ENCODE measurements at places on chromosomes 3 and 15. TPM values are rescaled to one million over a fixed set of nuclear protein-coding genes. Genes with fewer than 3 reads are reported as not detected.

- no peak for DNase-seq
These were observed 124.8 kb downstream of the CHDH start for GRCh38 chr3:53721187-53722119.

GRCh38 chr15:80904998-80905397 is 84.6 kb downstream of the MESD start:
- DNase-seq = no peak

DNA sequence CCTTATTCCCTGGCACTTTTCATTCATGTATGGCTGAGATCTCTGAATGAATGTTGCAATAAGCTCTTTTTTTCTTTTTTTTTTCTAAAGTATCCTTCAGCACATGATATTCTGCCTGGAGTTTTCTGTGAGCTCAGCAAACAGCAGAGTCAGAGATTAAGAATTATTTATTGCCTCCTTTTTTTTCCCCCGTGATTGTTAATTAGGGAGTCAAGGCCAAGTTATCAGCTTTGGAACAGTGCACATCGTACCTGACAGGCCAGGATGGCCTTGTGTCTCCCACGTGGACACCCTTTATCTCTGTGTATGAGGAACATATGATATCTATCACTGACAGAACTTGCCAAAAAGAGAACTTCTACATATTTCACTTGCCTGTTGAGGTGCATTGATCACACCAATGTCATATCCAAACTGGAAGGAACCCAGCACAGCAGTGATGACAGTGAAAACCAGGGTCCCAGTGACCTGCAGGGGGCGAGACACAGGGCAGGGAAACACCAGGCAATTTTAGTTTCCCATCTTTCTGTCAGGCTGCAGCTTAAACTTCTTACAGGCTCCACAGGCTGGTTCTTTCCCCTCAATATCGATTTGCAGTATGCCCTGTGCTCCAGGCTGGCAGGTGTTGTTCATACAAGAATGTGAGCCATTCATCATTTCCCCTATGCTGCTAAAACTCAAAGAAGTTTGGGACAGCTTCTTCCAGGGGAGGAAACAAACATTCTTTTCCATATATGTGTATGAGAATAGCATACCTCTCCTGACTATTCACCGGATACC is 8.2 kb downstream of the SLC2A2 start:
- DNase-seq = no peak

GRCh38 chr3:106214641-106215040 is 345.8 kb upstream of the CBLB start:
- no peak for DNase-seq

- DNase-seq = no peak
These were observed 48.9 kb downstream of the ASB7 start for GRCh38 chr15:100651253-100651652.

GRCh38 chr3:147369661-147370123 is 36.7 kb downstream of the ZIC4 start:
- no peak for DNase-seq

DNA sequence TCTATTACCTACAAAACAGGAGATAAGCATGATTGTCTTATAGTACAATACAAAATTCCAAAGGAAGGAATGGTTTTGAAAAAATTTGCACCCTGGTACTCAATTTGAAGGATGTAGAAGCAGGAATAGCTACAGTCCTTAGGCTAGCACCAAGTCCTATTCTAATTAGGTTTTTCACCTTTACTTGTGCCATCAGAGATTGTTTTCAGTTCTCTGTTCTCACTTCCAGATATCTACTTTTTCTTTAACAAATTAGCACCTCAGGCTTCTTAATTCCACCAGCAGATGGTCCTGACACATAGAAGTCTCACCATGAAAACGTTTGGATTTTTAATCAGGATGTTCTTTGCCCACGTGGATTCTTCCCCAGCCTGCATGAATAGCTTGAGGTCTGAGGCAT is 43.8 kb downstream of the IL5RA start:
- no peak for DNase-seq

DNA sequence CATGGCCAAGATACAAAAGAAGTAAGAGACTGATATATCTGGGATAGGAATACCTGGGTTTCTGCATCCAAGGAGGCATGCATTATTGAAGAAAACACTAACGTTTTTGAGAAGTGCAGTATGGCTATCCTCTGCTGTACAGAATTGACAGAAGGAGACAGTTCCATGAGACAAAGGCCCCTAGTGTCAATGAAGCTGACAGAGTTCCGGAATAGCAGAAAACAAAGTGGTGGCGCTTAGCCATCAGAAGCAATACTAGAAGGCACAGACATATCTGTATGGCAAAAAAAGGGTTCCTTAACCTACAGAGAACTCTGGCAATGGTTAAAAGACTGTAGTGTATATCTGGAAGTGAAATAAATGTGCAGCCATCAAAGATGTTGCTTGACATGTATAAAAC is 77.8 kb downstream of the VGLL3 start:
- no peak for DNase-seq

SOX2 gene
- not detected for total RNA-seq

GRCh38 chr15:52252781-52253180 is 42.8 kb downstream of the MYO5C start:
- DNase-seq = no peak

EIF2A gene
- 156 TPM for total RNA-seq

DNA sequence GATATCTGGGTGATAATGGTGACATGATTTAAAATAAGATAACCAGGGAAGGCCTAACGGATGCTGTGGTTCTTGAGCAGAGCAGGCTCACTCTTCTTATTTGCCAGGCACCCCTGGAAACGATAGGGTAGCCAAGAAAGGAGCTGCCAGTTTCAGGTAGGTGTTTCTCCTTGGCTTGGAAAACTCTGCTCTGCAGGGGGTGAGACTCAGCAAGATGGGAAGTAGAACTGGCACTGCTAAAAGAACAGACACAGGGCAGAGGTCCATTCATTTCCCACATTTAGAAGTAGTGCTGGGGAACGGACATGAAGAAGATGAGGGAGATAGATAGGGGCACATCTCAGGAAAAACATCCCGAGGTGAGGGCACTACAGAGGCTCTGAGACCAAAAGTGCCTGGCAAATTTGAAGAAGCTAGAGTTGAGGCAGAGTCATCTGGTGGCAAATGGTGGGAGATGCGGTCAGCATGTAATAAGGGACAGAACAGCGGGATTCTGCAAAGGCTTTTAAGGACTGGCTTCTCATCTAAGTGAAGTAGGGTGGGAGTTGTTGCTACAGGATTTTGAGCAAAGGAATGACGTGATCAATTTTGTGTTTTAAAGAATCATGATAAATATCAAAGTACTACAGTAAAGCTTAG is 323.4 kb upstream of the PLSCR5 start:
- no peak for DNase-seq

DNA sequence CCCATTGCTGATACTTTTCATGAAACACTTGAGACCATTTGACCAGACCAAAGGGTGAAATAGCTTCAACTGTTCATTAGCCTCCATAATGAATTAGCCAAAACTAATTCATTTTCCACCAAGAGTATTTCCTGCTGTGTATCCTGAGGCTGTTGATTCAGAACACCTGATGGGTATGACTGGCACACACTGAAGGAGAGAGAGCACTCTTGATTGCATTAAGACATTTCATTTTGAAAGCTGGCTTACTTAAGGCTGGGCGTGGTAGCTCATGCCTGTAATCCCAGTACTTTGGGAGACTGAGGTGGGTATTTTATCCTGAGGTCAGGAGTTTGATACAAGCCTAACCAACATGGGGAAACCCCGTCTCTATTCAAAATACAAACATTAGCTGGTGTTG is 175.6 kb downstream of the AGBL1 start:
- DNase-seq = no peak

DNA sequence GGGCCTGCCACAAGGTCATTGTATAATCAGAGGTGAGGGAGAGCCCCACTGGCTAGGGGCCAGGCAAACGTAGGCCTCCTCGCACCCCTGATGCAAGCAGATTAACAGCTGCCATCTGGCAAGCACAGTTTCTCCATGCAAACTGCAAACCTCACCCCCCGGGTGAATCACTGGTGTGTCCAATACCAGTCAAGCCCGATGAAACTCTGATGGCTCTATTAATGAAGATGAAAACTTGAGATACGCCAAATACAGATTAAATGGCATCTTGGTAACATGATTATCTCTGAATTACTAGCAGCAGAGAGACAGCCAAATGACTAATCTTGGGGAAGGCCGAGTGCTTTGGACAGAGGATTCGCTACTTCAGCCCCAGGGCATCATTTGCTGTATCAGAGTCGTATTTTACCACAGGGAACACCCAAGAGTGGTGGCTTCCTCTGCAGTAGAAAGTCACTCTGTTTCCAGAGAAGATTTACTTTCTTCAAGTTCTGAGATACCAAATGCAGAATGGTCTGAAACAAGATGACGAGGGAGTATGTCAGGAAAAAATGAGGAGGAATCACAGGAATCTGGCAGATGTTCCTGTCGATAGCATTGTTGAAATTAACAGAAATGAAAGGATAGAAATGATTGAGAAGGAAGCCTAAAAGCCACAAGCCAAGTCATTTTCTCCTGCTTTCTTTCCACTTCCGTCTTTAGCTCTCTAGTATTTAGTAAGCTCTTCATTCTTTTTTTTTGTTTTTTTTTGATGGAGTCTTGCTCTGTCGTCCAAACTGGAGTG is 96.2 kb upstream of the NR2F2 start:
- DNase-seq = no peak

- DNase-seq = no peak
These were observed 64.2 kb downstream of the MYO5A start for GRCh38 chr15:52464478-52464877.

ABI3BP gene
- total RNA-seq = not detected

VGLL4 gene
- 14.1 TPM for total RNA-seq

- no peak for DNase-seq
These were observed 7.1 kb downstream of the SEMA3F start for GRCh38 chr3:50162034-50162883.

HTR3E gene
- total RNA-seq = not detected

GRCh38 chr3:59481776-59482400 is 432.1 kb upstream of the CFAP20DC start:
- DNase-seq = no peak

- DNase-seq = no peak
These were observed at the start of gene TJP1 for GRCh38 chr15:29822100-29822683. Gene TJP1, minus strand, starts transcription at chr15:29822468. Its CDS starts 440 bp downstream, at chr15:29822028.

ROPN1 gene
- total RNA-seq = not detected

DNA sequence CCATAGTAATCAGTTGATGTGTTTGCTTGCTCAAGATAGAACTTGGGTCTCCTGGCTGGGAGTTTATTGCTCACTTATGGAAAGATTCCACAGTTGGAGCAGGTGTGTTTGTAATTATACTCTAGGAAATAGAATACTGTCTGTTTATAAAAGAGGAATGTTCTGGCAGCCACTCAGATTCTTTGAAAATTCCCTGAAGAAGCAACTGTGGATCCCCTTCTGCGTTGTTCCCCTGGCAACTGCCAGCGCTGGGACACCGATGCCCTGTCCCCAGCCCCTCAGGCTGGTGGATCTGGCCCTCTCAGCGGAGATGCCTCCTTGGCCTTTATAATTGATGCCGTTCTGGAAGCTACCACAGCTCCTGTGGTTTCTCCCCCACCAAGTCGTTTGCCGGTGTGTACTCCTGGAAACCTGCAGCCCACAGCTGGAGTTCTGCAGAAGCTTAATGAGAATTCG is 225.9 kb downstream of the ITPR1 start:
- DNase-seq = no peak

GRCh38 chr3:122123850-122124249 is 59.6 kb upstream of the CASR start:
- no peak for DNase-seq

DNA sequence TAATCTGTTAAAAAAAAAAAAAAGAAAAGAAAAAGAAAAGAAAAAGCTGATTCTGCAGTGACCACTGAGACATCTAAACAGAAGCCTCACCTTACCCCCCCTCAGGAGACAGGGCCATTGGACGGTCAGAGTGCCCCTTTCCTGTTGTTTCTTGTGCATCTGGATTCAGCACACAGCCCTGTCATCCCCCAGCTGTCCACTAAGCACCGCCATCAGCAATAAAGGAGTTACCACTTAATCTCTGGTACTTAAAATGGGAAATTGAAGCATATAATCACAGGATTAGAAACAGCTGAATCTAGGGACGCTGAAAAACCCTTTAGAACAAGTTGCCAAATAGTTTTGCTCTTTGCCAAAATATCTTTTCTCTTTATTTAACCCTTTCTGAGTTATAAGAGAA is 62.5 kb downstream of the TRIM69 start:
- no peak for DNase-seq

DNA sequence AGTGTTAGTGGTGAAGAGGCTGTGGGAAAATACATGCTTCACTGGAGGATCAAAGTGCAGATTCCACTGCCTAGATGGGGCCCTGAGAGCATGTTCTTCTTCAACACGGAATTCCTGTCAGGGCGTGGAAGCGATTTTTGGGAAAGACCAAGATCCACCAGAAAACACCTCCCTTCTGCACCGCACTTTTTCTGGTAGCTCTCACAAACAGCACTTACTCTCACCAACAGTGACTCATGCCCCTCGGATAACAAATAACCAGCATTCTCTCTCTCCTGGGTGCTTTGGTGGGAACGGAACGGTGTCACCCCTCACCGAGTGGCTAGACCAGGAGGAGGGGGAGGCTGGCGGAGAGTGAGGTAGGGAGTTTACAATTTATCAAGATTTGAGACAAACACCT is 40.1 kb downstream of the ADAMTSL3 start:
- no peak for DNase-seq

GRCh38 chr15:86647810-86648440 is 568.3 kb downstream of the AGBL1 start:
- no peak for DNase-seq

DNA sequence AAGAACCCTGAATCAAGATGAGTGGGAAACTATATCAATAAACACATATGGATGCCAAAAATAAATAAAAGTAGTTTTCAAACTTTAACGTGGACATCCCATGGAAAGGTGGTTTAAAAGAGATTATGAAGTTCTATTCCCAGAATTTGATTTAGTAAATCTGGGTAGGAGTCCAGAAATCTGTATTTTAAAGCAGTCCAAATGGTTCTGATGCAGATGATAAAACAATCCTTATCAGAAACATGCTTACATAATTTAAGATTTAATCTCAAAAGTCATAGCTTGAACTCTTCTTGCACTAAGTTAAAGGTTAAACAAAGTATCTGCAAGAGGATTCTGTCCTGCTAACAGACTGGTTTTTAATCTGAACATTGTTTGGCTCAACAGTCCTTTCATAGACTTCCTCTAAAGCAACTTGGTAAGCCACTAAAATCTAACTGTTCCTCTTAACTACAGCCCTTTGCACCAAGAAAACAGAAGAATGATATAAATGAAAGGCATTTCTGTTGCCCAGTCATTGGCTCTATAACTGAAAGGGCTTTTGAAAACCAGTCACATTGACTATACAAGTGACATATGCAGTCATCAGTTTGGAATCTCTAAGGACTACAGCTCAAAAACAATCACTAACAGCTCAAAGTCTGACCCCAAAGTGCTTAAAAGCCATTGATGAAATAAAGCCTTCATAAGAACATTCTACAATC is 23.4 kb upstream of the MAP4 start:
- no peak for DNase-seq

CHRNB4 gene
- not detected for total RNA-seq

DNA sequence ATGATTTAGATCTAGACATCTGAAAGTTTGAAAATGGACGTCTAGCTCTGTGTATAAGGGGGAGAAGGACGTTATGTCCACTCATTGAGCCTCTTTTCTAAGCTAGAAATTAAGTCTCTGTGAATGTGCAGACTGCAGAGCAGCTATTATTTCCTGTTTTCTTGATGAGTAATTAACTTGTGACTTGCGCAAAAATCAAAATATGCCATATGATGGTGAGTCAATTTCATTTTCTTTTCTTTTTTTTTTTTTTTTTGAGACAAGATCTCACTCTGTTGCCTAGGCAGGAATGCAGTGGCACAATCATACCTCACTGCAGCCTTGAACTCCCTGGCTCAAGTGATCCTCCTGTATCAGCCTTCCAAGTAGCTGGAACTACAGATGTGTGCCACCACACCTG is 14.1 kb downstream of the LACTB start:
- DNase-seq = no peak

GOLGA6D gene
- total RNA-seq = 0.14 TPM

LRRC31 gene
- not detected for total RNA-seq

Measured in CD8-positive, alpha-beta T cell (primary cell).